ENCODE measurements at places on chromosomes 2 and 18. TPM values are rescaled to one million over a fixed set of nuclear protein-coding genes. Genes with fewer than 3 reads are reported as not detected.

DNA sequence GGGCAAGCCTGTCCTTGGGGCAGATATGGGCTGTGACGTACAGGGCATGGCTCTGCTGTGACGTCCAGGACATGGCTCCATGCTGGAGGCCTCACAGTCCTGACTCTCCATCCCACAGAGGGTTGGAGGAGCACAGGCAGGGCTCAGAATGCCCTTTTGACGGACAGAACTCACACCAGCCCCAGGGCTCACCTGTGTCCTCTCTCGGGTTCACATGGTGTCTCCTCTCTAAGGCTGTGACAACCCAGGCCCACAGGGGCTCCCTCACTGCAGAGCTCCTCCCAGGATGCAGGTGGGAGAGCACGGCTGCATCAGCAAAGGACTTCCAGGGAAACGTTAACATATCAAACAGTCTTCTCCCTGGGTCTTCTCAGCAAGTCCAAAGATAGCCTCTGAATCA is 133.8 kb downstream of the EIPR1 start:
- no peaks in the 10 kb centered on the region for H3K27me3 ChIP-seq
- H3K36me3 ChIP-seq: no peaks in the 10 kb centered on the region
- no peak overlapping the region for H3K4me3 ChIP-seq
- no peak overlapping the region for H3K27ac ChIP-seq
- no peak for DNase-seq

DNA sequence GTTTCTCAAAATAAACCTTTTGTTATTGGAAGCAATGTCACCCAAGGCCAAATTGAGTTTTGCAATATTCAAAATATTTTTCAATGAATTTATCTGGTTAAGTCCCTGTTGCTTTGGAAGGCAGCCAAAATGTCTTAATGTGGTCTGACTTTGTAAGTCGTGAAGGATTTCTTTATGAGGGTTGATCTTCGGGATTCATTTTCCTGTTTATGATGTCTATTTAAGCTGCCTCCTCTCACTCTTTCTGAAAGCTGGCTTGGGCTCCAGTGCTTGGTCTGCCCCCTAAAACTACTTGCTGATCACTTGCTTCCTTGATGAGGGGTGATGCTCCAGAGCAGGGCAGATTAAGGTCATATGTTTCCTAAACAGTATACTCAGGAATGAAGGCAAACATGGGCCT is 141.1 kb downstream of the ANTXR1 start:
- H3K27ac ChIP-seq: peak overlapping the region; percentile 59
- no peaks in the 10 kb centered on the region for H3K27me3 ChIP-seq
- no peaks in the 10 kb centered on the region for H3K36me3 ChIP-seq
- peaks cover 34% of the 10 kb centered on the region for H3K4me1 ChIP-seq

DNA sequence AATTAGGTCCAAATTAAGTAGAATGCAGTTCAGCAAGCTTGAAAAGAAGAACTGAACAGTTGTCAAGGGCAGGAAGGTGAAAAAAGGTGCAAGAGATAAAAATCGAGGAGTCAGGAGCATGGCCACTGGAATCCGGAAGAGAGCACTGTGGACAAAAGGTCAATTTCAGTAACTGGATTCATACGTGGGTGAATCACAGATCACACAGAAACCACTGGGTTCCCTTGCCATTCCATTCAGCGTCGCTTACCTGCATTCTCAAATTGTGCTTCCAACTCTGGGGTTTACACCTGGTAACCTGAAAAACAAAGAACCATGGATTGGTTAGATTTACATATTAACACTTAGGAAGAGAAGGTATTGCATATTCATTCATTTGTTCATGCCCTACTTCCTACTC is 21.6 kb upstream of the LMAN1 start:
- no peaks in the 10 kb centered on the region for H3K4me1 ChIP-seq
- H3K27me3 ChIP-seq: no peaks in the 10 kb centered on the region
- H3K27ac ChIP-seq: no peak overlapping the region
- no peak for DNase-seq
- no peak overlapping the region for H3K4me3 ChIP-seq
- H3K36me3 ChIP-seq: no peaks in the 10 kb centered on the region

DNA sequence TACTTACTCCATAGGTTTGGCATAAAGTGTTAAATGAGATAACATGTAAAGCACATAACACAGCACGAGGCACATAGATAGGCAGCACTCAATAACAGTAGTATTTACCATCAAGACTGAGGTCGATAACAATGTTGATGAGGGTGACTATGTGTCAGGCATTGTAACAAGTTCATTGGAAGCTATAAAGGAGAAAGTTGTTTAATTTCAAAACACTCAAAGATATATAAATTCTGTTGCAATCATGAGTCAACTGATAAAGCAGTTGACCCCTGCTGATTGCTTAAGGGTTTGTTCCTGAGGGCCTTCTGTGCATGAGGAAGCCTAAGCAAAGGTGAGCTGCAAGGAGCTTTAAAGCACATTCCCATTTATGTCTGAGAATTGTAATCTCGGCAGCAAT is 760.5 kb downstream of the SATB2 start:
- no peaks in the 10 kb centered on the region for H3K36me3 ChIP-seq
- H3K27ac ChIP-seq: no peak overlapping the region

- H3K36me3 ChIP-seq: no peaks in the 10 kb centered on the region
- H3K27ac ChIP-seq: no peak overlapping the region
- H3K4me1 ChIP-seq: no peaks in the 10 kb centered on the region
- H3K27me3 ChIP-seq: no peaks in the 10 kb centered on the region
- no peak overlapping the region for H3K4me3 ChIP-seq
Measured at GRCh38 chr18:35276267-35276666, 13.8 kb downstream of the ZSCAN30 start.

Gene CNTNAP5
- not detected for total RNA-seq

Gene TUBA3E
- not detected for total RNA-seq

- DNase-seq: no peak
- H3K36me3 ChIP-seq: no peaks in the 10 kb centered on the region
- no peak overlapping the region for H3K27ac ChIP-seq
- H3K27me3 ChIP-seq: no peaks in the 10 kb centered on the region
- H3K4me1 ChIP-seq: no peaks in the 10 kb centered on the region
Measured at GRCh38 chr2:1101011-1101782, 150.5 kb downstream of the SNTG2 start.

DNA sequence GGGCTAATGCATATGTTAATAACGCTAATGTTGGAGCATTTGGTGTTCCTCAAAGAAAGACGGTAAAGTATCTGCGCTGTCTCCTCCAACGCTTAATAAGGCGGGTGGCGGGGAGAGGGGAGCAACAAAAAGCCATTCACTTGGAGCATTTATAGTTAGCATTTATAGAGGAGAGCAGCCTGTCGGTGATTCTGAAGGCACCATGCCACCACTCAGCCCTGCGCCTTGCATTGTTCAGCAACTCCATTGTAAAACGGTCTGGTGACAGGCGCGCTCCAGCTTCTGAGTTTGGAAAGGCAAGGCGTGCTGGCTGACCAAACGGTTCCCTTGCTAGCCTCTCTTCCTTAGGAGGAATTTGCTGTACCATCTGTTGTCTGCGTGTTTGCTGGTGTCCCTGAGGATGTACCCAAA is 83.9 kb downstream of the LYPD1 start:
- no peak overlapping the region for H3K4me3 ChIP-seq
- H3K4me1 ChIP-seq: no peaks in the 10 kb centered on the region
- H3K27ac ChIP-seq: no peak overlapping the region
- no peak for DNase-seq
- H3K27me3 ChIP-seq: no peaks in the 10 kb centered on the region
- no peaks in the 10 kb centered on the region for H3K36me3 ChIP-seq

DNA sequence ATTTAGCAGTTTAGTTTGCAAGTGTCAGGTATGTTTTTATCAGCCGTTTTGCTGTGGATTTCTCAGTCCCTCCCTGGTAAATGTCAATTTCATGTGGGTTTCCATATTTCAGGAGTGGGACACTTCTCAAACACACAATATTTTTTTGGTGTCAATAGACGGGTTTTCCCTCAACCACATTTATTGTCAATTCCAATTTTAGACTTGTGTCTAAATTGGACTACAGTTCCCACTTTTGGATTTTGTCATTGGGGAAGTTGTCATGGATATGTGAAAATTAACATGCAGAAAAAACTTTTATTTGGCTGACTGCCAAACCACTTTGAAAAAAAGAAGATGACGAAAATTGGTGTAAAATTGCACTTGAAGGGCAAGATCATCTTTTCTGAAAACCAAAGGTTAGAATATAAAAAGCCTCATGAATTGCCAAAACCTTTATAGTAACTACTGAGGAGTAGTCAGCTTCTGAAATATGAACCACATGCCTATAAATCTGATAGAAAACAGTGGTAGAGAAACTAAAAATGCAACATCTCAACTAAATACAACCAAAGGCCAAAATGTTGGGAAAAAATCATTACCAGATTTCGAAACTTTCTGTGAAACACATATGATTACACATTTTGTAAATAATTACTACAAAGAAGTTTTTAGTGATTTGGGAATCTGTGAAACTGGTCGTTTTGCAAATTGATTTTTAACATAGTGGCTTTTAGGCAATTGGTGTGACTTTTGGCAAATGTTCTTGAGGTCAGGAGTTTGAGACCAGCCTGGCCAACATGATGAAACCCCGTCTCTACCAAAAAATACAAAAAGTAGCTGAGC is 106.4 kb downstream of the BCL2L11 start:
- no peak for DNase-seq
- H3K36me3 ChIP-seq: no peaks in the 10 kb centered on the region
- H3K27me3 ChIP-seq: no peaks in the 10 kb centered on the region
- no peak overlapping the region for H3K4me3 ChIP-seq

Gene SULT1C4
- total RNA-seq: 13.2 TPM

- no peaks in the 10 kb centered on the region for H3K27me3 ChIP-seq
- no peak overlapping the region for H3K4me3 ChIP-seq
- H3K36me3 ChIP-seq: no peaks in the 10 kb centered on the region
- H3K27ac ChIP-seq: no peak overlapping the region
- DNase-seq: no peak
Measured at GRCh38 chr2:16245481-16246054, 305.2 kb downstream of the MYCN start.

- H3K4me3 ChIP-seq: no peak overlapping the region
- DNase-seq: peak; percentile 5
- H3K4me1 ChIP-seq: peaks cover 10% of the 10 kb centered on the region
- no peak overlapping the region for H3K27ac ChIP-seq
- no peaks in the 10 kb centered on the region for H3K27me3 ChIP-seq
- H3K36me3 ChIP-seq: no peaks in the 10 kb centered on the region
Measured at GRCh38 chr2:231359948-231360347, 35.6 kb upstream of the B3GNT7 start.

DNA sequence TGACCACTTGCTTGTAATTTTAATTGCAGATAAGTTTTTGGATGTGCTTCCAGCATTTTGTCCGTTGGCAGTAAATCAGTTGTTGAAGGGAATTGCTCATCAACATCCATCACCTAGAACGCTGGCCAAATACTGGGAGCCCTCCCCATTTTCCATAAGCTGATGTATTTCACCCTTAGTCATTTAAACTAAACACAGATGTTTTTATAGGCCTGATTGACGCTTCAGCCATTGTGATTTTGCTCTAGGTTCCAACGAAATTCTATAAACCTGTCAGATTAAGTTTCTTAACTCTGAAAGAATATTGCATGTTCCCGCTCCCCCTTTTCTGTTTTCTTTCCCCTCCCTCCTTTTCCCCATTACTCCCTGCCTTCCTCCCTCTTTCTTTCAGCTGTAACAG is 1.0 kb upstream of the RPRM start:
- no peak for DNase-seq
- peaks cover 4% of the 10 kb centered on the region for H3K4me1 ChIP-seq
- no peaks in the 10 kb centered on the region for H3K27me3 ChIP-seq
- no peak overlapping the region for H3K27ac ChIP-seq
- H3K36me3 ChIP-seq: no peaks in the 10 kb centered on the region
